ENCODE measurements at places on chromosomes 4 and X.

GRCh38 chr4:154744341-154744926 lies 634 bp downstream of the LRAT start:
- no peak for DNase-seq

- no peak for DNase-seq
These were observed 129.7 kb upstream of the PRPS2 start for GRCh38 chrX:12661464-12661863.

DNA sequence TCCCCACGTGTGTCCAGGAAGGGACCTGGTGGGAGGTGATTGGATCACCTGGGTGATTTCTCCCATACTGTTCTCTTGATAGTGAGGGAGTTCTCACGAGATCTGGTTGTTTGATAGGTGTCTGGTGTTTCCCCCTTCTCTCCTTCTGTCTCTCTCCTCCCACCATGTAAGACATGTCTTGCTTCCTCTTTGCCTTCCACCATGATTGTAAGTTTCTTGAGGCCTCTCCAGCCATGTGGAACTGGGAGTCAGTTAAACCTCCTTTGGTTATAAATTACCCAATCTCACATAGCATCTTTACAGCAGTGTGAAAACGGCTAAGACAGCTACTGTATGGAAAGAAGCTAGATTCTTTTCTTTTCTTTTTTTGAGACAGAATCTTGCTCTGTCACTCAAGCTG lies 21.6 kb upstream of the FGG start:
- DNase-seq: no peak

DNA sequence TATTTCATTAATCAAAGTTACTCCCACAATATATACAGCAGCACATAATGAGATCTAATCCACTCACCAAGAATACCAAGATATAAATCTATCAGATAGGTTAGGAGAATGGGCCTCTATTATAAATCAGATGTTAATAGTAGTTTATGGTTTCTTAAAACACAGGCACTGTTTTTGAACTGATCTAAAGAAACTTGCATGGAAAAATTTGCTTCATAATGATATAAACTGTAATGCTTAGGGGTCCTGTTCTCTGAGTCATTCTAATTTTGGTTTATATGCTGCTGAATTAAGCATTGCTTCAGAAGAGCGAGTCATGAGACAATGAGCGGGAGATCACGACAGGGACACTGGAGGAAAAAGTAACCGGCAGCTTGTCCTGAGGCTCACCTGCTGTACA lies 113.3 kb upstream of the OTUD4 start:
- no peak for DNase-seq

DNA sequence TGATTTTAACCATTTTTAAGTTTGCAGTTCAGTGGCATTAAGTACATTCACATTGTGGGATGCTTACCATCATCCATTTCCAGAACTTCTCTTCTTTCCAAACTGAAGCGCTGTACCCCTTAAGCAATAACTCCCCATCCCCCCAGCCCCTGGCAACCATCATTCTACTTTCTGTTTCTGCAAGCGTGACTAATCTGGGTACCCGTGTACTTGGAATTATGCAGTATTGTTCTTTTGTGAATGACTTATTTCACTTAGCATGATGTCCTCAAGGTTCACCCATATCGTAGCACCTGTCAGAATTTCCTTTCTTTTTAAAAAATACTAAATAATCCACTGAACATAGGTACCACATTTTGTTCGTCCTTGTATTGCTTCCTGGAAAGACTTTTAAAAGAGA lies 32.9 kb downstream of the USP9X start:
- no peak for DNase-seq

DNA sequence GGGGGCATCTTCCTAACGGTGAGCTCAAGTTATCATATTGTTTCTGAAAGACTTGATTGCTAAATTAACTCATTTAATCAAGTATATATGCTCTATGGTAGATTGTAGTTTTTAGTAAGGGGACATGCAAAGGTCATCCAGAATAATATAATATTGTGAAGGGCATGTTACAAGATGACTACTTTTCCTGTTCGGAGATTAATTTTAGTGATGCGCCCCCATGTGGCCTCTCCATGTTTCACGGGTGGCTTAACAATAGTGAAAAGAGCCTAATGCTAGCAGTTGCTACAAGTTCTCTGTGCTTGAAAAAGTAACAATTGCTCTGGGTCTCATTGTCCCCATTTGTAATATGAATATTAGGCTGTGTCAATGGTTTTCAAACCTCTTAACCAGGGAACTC lies 12.2 kb downstream of the SMPX start:
- DNase-seq: peak; percentile 13

- no peak for DNase-seq
These were observed 471.5 kb downstream of the SPRY1 start for GRCh38 chr4:123867910-123868587.

DNA sequence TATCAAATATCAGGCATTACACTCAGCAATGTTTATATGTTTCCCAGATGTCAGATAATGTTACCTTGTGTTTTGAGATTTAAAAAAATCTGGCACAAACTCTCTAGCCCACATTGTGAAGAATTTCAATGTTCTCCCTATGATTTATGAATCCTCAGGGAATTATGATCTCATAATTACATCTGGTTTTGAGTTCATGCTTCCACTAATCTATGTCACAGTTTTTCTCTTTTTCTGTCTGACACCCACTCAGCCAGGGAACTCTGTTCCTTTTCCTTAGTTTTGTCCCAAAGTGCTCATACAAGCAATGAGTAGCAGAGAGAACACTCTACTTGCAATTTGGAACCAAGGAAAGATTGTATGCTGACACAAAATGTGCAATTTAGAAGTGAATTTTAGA lies 212.1 kb upstream of the POF1B start:
- no peak for DNase-seq

DNA sequence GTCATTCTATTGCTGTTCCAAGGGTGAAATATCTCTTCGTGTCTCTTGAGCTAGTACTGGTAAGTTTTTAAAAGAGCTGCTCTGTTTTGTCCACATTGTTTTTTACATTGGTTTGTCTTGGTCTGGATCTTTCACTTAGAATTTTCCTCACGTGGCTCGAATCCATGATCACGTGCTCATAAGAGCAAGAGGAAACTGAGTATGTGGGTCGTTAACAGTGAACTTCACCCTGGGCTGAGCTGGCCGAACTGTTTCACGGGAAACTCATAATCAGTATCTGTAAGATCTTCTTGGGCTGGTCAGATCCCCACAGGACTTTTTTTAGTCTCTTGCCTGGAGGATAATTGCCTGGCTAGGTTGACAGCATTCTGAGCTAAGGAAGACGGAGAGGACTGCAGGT lies 77.8 kb upstream of the HELT start:
- DNase-seq: no peak

- no peak for DNase-seq
These were observed 402.6 kb downstream of the INPP4B start for GRCh38 chr4:142443469-142443868.

- no peak for DNase-seq
These were observed 20.8 kb downstream of the CLCN4 start for GRCh38 chrX:10177601-10178000.

DNA sequence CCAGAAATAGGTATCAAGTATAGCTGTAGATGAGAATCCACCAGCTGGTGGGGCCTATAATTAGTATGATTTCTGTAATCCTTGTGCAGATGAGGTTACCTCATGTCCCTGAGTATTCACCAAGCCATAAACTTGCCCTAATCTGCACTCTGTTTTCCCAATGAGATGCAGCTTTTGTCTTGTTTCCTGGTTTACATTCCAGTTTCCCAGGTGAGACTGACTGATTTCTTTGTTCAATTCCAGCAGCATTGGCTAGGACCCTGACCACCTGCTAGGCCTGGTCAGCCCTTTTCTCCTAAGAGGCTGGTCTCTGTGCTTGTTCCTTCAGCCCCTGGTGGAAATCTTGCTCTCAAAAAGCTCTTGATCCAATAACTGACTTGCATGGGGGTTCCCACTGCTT lies 44.6 kb downstream of the GABRB1 start:
- no peak for DNase-seq

GRCh38 chr4:5971078-5971450 lies 47.2 kb downstream of the C4orf50 start:
- DNase-seq: no peak

DNA sequence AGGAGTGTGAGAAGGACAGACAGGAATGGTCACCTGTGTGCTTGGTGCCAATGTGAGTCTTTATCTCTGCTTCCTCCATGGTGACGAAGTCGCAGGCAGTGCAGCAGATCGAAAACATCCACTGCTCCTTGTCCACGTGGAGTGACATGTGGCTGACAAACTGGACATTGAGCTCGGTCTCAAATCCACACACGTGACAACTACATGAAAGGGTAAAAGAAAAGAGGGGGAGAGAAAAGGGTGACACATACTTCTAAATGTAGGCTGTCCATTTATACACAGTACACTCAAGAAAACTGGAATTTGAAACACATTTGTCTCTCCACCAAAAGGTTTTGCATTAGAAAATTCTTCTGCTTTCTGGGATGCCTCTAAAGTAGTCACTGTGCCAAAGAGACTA lies 94.5 kb downstream of the C4orf51 start:
- no peak for DNase-seq

- no peak for DNase-seq
These were observed 60.3 kb downstream of the SH3KBP1 start for GRCh38 chrX:19827088-19827487.

GRCh38 chrX:1584237-1585011 lies 7.0 kb upstream of the AKAP17A start:
- DNase-seq: no peak

DNA sequence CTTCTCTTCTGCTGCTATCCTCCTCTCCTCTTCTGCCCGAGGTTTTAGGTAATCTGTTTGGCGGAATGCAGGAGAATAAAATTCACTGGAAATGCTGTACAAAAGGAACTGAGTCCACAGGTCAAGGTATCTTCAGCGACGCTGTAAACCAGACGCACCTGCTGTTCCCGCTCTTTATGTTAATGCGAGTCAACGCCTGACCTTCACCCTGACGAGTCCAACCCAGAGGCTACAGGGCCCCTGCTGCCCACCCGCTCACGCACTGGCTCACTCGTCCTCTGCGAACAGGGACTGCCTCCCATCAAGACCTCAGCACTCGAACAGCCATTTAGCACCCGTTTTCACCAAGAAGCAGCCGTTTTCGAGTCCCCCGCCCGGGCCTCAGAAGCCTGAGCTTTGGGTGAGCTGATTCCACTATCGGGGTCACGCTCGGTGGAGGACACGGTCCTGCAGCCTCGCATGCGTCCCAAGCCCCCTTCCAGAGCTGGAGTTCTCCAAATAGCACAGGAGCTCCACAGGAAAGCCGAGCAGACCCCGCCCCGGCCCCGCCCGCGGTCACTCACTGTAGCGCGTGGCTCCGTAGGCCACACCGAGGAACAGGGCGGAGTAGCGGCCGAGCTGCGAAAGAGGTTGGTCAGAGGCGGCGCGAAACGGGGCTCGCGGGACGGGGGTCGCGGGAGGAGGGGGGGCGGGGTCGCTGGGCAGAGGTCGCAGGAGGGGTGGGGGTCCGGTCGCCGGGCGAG lies 556 bp downstream of the ATP5ME start:
- DNase-seq: no peak

DNA sequence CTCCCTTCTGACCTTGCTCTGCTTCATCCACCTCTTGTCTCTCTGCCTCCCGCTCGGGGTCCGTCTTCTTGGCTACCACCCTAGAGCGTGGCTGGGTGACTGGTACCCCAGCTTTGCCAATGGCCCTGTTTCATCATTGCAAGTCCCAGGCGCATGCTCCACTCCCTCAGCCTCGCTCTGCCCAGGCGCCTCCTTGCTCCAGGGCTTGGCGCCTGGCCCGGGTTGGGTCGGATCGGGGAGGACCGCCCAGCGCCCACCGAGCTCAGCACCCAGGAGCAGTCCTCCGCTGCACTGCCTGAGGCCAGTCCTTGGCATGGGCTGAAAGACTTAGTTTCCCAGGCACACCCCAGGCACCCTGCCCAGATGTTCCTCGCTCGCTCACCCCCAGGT lies 577 bp downstream of the BGN start:
- DNase-seq: no peak

- DNase-seq: no peak
These were observed 72.2 kb downstream of the MAML3 start for GRCh38 chr4:140081641-140082390.

DNA sequence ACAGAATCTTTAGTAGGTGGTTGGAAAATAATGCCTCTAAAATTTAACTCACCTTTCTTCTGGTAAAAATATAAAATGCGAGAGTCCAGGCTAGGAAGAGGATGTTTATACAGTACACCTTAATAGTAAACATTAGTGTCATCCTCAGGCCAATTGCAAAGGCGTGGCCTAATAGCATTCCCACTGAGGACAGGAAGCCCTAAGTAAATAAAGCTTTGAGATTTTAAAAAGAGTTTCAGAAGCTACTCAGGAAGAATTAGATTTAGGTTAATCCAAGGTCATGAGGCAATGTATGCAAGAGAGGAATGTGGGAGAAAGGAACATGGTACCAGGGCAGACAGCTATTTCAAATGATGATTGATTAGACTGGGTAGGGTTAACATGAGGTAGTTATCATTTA lies 49.5 kb downstream of the RPGR start:
- DNase-seq: peak; percentile 6

GRCh38 chr4:150714462-150715438 lies 132.8 kb downstream of the MAB21L2 start:
- no peak for DNase-seq

DNA sequence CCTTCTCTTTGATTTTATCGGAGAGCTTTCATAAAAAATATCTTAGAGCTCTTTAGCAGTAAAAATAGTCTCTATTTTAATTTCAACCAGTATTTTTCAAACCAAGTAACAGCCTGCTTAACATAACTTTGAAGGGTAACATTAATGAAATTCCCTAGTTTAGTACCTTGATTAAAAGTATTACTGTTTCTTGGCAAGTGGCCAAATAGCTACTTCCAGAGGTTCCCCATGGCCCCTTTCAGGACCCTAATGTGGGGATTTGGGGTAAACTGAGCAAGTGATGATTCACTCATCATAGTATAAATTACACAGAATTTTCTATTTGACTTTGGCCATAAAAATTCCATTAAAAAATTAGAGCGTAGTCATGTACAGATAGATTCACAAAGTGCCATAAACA lies 211.0 kb downstream of the CAMK2D start:
- DNase-seq: no peak

- DNase-seq: no peak
These were observed 271.5 kb downstream of the LDB2 start for GRCh38 chr4:16626945-16627344.

DNA sequence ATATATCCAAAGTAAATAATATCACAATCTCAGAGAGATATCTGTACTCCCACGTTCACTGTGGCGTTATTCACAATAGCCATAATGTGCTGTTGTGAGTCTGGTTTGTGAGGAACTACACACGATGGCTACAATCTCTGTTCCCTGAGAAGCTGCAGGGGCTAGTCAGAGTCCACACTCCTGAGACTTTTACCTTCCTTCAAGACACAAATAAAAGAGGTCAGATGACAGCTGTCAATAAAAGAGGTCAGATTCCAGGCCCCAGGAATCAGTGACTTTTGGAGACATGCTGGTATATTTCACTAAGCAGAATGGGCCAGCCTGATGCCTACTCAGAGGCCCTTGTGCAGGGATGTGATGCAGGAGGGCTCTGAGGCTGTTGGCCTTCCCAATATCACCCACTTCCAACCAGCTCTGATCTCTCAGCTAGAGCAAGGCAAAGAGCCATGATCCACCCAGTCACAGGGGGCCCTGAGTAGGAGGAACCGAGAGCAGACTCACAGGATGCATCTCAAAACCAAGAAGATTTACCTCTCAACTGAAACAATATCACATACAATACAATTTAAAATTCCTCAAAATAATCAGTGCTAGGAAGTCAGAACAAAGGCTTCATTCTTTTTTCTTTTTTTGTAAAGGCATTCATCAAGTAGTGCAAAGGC lies 13.8 kb downstream of the FRYL start:
- DNase-seq: no peak

GRCh38 chr4:121321466-121321865 lies 59.4 kb downstream of the QRFPR start:
- no peak for DNase-seq

- no peak for DNase-seq
These were observed 130.4 kb downstream of the BCOR start for GRCh38 chrX:39967348-39967747.
